ENCODE measurements at places on chromosomes 13 and 19. TPM values are rescaled to one million over a fixed set of nuclear protein-coding genes. Genes with fewer than 3 reads are reported as not detected.

Gene ZNF578
- 2.6 TPM for total RNA-seq

Gene OR1M1
- total RNA-seq, result not detected

Gene PARP4
- total RNA-seq, result 24.7 TPM

Gene AP1M2
- total RNA-seq, result not detected

Gene CEACAM3
- total RNA-seq, result not detected

Gene TMEM205
- 105 TPM for total RNA-seq

Gene SMIM44
- total RNA-seq, result not detected

Gene PRR22
- 0.62 TPM for total RNA-seq

Gene RASGRP4
- 1.8 TPM for total RNA-seq

Gene PLEKHF1
- 39.9 TPM for total RNA-seq

All from Right ventricle myocardium superior (tissue), 1 donor.